ENCODE measurements at places on chromosomes 12 and 14. TPM values are rescaled to one million over a fixed set of nuclear protein-coding genes. Genes with fewer than 3 reads are reported as not detected.

The SMIM41 gene
- total RNA-seq, result not detected

The LRCOL1 gene
- total RNA-seq, result not detected

The EXOC3L4 gene
- not detected for total RNA-seq

The ZNF84 gene
- 20.0 TPM for total RNA-seq

The MMP17 gene
- 109 TPM for total RNA-seq

The CTSG gene
- total RNA-seq, result not detected

The DPF3 gene
- 1.1 TPM for total RNA-seq

The FGF6 gene
- total RNA-seq, result not detected

The JPH4 gene
- total RNA-seq, result not detected

The ALDH2 gene
- total RNA-seq, result 4.0 TPM

The MARS1 gene
- total RNA-seq, result 93.0 TPM

The KRT3 gene
- not detected for total RNA-seq

The ARHGAP9 gene
- not detected for total RNA-seq

The LHX5 gene
- not detected for total RNA-seq

The KRT85 gene
- total RNA-seq, result not detected

The ATF7IP gene
- total RNA-seq, result 65.1 TPM

The EPYC gene
- total RNA-seq, result not detected

The CLEC2B gene
- 11.4 TPM for total RNA-seq

The COX8C gene
- not detected for total RNA-seq

The LAG3 gene
- total RNA-seq, result not detected

The RPGRIP1 gene
- not detected for total RNA-seq

The RNF212B gene
- total RNA-seq, result not detected

The DEPDC4 gene
- total RNA-seq, result 2.0 TPM

The FSCB gene
- under 0.01 TPM for total RNA-seq

The ETNK1 gene
- total RNA-seq, result 56.7 TPM

The NTN4 gene
- 0.33 TPM for total RNA-seq

The FZD10 gene
- total RNA-seq, result under 0.01 TPM

The CIDEB gene
- 4.4 TPM for total RNA-seq

The ERGIC2 gene
- 48.6 TPM for total RNA-seq

The RNF41 gene
- 54.7 TPM for total RNA-seq

The MYRFL gene
- not detected for total RNA-seq

The CSRP2 gene
- 22.7 TPM for total RNA-seq

All from melanocyte of skin (primary cell).